ENCODE measurements at places on chromosomes 13 and 19.

DNA sequence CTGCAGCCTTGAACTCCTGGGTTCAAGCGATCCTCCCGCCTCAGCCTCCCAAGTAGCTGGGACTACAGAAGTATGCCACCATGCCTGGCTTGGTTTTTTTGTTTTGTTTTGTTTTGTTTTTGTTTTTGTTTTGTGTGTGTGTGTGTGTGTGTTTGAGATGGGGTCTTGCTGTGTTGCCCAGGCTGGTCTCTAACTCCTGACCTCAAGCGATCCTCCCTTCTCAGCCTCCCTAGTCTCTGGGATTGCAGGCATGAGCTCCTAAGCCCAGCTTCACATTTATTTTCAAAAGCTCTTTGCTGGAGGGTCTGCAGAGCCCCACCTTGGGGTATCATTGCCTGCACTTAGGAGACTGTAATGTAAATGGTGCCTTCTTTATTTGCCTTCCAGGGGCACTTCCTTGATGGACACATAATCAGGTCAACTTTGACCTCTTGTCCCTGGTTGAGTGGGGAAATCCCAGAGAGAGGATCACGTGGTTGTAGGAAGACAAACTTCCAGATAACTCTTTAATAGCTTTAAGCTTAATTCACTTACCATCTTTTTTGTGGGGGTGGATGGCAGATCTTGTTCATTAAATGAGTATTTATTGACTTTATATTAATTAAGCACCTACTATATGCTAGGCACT lies 72.9 kb upstream of the NPAS1 start:
- DNase-seq, result no peak

DNA sequence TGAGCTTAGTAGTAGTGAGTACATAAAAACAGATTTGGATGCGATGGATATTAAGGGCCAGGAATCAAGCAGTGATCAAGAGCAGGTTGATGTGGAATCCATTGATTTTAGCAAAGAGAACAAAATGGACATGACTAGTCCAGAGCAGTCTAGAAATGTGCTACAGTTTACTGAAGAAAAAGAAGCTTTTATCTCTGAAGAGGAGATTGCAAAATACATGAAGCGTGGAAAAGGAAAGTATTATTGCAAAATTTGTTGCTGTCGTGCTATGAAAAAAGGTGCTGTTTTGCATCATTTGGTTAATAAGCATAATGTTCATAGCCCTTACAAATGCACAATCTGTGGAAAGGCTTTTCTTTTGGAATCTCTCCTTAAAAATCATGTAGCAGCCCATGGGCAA lies 11.4 kb downstream of the CHAMP1 start:
- DNase-seq, result no peak

DNA sequence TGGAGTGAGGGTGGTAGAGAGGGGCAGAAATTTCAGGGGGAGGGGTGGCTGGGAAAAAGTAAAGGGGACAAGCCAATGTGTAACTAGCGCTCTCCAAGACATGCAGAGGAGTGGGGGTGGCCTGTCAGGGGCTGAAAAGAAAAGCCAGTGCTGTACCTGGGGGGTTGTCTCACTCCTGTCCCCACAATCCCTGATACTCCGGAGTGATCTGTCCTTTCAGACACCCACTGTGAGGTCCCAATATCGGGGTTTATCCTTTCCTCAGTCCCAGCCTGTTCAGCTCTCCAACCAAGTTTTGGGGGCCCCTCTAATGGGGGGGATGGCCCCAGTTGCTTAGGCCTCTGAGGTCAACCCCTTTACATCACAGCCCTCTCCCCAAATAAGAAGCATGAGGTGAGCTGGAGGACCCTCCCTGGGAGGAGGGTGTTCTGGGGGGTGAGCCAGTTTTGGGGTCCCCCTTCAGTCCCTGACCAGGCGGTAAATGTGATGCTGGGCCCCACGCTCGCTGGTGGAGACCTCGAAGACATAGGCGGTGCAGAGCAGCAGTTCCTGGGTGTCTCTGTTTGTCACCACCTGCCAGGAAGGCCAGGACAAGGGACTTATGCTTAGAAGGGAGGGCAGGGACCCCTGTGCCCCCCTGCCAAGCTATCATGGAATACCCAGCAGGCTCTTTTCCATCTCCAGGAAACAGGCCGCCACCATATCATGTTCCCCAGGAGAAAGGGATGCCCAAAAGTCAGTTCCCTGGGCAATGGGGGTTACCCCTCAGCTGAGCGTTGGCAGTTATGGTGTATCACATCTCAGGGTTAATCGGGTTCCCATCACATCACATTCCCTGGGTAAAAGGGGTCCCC lies 5.9 kb downstream of the CD37 start:
- no peak for DNase-seq

GRCh38 chr13:37129866-37130265 lies 24.4 kb upstream of the CSNK1A1L start:
- no peak for DNase-seq

- DNase-seq, result no peak
Measured at GRCh38 chr13:20580257-20580656, 13.3 kb downstream of the IFT88 start.

DNA sequence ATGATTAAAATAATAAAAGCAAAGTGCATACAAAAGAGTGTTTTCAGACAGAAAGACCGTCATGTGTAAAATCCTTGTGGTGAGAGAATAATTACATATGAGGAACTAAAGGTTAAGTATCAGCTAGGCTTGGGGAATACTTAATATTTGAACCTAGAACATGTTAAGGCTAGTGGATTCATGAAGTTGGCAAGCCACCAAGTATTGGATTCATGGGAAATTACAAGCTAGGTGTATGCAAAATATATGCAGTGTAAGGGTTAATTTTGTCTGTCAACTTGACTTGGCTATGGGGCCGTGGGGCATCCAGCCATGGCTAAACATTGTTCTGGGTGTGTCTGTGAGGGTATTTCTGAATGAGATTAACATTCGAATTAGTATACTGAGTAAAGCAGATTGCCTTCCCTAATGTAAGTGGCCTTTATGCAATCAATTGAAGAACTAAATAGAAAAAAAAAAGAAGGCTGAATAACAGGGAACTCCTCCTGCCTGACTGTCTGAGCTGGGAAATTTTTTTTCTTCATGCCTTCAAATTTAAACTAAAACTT lies 533.5 kb upstream of the KLF12 start:
- DNase-seq, result no peak

DNA sequence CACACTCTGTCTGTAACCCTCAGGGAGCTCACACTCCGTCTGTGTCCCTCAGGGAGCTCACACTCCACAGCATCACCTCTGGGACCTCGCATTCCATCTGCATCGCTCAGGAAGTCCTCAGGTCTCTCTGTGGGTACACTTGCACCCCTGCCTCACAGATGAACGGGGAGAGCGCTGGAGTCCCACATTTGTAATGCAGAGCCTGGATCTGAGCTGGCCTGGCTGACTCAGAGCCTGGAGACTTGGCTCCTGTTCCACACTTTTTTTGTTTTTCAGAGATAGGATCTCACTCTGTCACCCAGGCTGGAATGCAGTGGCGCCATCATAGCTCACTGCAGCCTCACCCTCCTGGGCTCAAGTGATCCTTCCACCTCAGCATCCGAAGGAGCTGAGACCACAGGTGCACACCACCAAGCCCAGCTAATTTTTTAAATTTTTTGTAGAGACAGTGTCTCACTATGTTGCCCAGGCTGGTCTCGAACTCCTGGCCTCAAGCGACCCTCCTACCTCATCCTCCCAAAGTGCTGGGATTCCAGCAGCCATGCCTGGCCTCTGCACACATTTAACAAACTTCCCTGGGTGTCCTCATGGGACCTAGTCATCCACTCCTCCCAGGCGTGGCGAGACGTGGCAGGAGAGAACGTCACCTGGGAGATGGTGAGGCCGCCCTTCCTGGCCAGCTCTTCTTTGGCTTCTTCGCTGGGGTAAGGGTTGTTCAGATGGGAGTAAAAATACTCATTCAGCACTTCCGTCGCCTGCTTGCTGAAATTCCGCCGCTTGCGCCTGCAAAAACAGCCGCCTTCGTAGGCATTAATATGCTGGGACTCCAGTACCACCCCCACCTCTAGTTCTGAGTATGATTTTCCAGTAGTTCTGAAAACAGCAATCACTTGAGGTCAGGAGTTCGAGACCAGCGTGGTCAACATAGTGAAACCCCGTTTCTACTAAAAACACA lies 31.0 kb downstream of the CILP2 start:
- peak; percentile 80 for DNase-seq

GRCh38 chr13:84896128-84896527 lies 903.1 kb downstream of the SLITRK6 start:
- peak; percentile 20 for DNase-seq

- no peak for DNase-seq
Measured at GRCh38 chr13:77325371-77325980, 1.4 kb downstream of the MYCBP2 start.

- no peak for DNase-seq
Measured at GRCh38 chr13:111908361-111908760, 158.6 kb upstream of the SOX1 start.

Measured in AG08395 (cell line).